WTC11 (cell line): ENCODE measurements at places on chromosomes 3 and 15.

DNA sequence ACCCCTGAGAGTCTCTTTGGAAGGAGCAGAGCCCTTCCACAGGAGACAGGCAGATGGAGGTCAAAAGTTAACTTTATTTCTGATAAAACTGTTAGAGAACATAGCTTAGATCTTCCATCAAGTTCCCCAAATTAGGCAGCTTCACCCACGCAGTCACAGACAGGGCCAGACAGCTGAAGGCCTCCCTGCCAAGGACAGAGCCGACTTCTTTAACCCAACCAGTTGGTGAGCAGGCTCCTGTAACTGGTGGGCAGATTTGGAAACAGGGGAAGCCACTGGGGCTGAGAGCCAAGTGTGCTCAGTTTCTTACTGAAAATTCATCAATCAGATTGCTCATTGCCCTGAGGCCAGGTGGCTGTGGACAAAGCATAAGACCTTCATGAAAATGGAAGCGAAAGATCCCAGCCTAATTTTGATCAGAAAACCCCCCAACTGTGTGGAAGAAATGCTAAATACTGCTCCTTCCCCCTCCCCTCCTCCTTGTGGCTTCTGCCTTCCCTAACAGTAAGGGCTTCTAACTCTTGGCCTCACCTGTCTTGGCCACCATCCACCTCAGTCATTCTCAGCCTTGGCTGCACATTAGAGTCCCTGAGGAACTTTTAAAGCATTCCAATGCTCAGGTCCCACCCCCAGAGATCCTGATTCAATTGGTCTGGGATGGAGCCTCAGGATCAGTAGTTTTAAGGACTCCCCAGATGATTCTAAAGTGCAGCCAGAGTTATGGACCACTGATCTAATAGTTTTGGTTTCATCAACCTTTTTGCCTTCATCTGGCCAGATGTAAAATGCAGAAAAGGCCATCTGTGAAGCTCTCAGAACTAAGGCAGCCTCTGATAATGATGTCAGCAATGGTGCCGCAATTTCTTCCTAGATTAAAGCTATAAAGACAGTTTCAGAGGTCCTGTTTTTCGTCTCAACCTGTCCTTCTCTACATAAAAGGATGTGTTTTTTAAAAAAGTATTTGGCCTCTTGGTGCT is 11.5 kb downstream of the CLRN1 start:
- no peak for DNase-seq

DNA sequence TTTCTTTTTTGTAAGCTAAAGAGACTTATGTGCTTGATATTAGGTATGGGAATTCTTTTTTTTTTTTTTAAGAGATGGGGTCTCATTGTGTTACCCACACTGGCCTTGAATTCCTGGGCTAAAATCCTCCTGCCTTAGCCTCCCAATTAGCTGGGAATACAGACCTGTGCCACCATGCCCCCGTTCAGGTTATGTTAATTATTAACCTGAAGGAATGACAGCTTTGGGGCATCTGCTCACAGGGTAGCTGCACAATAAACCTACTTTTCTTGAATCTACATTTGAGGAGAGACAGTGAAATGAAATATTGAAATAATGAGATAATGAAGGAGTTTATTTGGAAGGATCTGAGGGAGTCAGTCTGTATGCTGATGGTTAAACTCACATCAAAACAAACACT is 158.2 kb upstream of the FAM3D start:
- no peak for DNase-seq

DNA sequence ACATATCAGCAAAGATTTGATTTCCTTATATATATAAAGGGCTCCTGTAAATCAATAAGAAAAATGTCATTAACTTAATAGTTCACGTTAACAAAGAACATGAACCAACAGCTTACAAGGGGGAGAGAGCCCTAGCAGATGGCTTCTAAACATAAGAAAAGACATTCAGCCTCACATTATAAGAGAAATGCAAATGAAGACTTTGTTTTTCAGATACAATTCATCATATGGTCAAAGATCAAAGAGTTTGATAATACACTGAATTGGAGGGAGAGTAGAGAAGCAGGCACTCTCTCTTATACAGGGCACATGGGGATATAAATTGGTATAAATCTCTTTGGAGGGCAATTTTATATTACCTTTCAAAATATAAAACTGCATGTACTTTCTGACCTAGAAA is 21.1 kb downstream of the RBP2 start:
- DNase-seq: no peak

DNA sequence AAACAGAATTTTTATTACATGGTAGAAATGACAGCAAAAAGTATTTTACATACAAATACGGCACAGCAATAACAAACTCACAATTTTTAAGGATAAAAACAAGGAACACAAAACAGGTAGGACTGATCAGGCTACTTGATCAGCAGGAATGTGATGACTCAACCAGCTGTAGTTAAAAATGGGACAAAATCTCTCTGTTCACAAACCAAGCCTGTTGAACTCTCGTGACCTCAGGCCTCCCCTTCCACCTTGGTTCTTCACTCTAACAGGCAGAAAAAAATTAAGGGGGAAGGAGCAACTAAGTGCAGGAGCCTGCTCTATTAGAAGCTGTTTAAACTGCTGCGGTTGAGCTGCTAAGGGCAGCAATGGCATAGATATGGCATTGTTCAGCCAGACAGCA is 18.7 kb downstream of the FBXL22 start:
- DNase-seq: no peak

- no peak for DNase-seq
These were observed 27.9 kb downstream of the SEMA7A start for GRCh38 chr15:74405823-74406222.

GRCh38 chr3:51942603-51943450 is 664 bp downstream of the PARP3 start:
- peak; percentile 11 for DNase-seq

GRCh38 chr15:49927189-49927861 is 191.7 kb downstream of the ATP8B4 start:
- DNase-seq: no peak

- no peak for DNase-seq
These were observed 46.0 kb downstream of the PPCDC start for GRCh38 chr15:75069301-75069925.

- DNase-seq: peak; percentile 82
These were observed 598 bp upstream of the SFMBT1 start for GRCh38 chr3:53046171-53047170.

- no peak for DNase-seq
These were observed 1035.3 kb downstream of the FHIT start for GRCh38 chr3:60215946-60216345.

- DNase-seq: no peak
These were observed 59.1 kb downstream of the TRPM7 start for GRCh38 chr15:50627351-50628055.

- DNase-seq: no peak
These were observed 18.1 kb upstream of the SLC22A13 start for GRCh38 chr3:38247366-38248035.

GRCh38 chr3:172390792-172391191 is 57.5 kb downstream of the GHSR start:
- DNase-seq: no peak

GRCh38 chr3:123098426-123099330 is 31.9 kb downstream of the PDIA5 start:
- DNase-seq: no peak

DNA sequence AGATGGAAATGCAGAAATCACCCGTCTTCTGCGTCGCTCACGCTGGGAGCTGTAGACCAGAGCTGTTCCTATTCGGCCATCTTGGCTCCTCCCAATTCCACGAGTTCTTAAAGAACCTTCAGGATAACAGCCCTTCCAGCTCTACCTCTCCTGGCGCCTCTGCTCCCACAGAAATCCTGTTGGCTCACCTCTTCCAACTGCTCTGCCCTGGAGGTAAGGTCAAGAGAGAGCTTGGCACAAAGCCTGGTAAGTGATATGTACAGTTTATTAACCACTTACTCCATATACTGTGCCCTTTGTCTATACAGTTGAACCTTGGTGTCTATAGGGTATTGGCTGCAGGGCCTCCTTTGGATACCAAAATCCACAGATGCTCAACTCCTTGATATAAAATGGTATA is 17.8 kb upstream of the FGF12 start:
- DNase-seq: no peak
